ENCODE measurements at places on chromosomes 2 and 18.
A peak's percentile ranks its signal among the peaks of the same experiment; 100 is the strongest.

DNA sequence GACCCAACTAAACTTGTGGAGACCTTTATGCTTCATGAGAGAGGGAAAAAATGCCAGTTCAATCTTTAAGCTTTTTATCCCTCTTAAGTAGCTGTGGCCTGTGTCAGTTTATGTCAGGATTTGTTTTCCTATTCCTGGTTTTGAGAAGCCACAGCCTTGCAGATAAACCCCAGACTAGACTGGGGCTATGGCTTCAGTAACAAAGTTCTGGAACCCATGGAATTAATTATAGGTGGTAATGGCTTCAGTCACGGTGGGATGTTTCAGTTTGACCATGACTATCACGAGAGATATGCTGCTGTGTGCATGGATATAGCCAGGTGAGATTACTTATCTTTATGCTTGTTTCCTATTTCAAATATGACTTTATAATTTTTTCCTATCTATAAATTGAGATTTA is 134.8 kb downstream of the RAPGEF4 start:
- no peak for DNase-seq

DNA sequence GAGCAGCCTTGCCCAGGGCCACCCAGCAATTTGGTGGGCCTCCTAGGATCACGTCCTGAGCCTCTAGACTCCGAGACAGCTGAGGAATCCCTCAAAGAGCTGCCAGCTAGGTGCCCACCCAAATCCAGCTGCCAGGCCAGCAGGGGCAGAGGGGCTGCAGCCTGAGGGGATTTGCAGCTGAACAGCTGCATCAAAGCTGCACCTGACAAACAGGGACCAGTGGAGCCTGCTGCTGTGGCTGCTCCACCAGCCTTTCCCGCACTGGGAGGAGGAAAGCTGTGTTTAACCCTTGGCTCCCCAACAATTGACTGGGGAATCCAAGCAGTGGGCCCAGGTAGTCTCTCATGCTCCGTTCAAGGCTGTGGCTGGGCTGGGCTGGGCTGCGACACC is 8.2 kb downstream of the ADRA2B start:
- DNase-seq, result no peak

DNA sequence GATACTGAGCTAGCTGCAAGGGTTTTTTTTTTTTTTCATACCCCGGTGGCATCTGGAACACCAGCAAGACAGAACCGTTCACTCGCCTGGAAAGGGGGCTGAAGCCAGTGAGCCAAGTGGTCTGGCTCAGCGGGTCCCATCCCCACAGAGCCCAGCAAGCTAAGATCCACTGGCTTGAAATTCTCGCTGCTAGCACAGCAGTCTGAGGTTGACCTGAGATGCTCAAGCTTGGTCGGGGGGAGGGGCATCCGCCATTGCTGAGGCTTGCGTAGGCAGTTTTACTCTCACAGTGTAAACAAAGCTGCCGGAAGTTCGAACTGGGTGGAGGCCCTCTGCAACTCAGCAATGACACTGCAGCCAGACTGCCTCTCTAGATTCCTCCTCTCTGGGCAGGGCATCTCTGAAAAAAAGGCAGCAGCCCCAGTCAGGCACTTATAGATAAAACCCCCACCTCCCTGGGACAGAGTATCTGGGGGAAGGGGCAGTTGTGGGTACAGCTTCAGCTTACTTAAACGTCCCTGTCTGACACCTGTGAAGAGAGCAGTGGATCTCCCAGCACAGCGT is 5.1 kb upstream of the MIB1 start:
- no peak for DNase-seq

GRCh38 chr2:241987726-241988125 is 118.2 kb downstream of the RTP5 start:
- no peak for DNase-seq

- DNase-seq, result peak; percentile 83
These were observed at the start of gene UBE2E3 for GRCh38 chr2:180980106-180980942. Gene UBE2E3 (plus strand): TSS chr2:180980605. CDS start chr2:180982043, 1,438 bp downstream.

- DNase-seq, result peak; percentile 56
These were observed 296.9 kb downstream of the ZNF521 start for GRCh38 chr18:25055076-25055475.

GRCh38 chr2:161844822-161845221 is 220.6 kb downstream of the SLC4A10 start:
- no peak for DNase-seq

DNA sequence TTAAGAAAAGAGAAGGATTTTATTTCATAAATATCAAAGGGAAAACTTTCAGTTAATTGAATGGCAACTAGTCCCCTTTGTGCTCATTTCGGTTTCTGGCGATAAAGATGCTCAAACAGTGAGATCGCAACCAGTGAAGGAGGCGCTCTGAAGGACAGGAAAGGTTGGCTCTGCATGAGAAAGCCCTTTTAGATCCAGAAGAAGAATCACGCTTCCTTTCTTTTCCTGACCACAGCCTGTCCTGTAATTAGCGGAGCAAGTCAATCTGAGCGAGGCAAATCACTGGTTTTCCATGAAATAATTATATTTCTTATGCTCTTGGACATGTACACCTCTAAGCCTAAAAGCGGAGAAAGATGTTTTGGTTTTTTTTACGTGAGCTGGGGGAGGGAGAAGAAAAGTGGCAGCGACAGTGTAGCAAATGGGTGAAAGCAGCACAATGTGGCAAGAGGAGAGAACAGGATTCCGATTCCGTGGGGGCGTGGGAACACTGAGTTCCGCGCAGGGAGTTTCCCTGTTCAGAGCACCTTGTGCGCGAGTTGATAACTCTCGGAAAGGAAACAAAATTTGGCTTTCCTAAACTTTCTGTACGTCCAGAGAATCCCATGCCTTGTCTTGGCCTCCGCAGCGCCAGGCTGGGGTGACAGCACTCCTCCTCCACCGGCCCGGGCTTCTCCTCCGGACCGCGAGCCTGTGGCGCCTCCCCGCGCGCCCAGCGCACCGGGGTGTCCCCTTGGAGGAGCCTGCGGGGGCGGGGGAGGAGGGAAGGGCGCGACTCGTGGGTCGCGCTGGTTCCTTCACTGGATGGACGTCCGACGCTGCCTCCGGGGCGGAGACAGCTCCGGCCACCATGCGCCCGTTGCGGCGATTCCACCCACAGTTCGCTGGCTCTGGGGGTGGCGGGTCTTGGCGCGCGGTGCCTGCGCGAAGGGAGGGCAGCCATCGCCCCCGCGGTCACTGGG is 620 bp upstream of the SLC9A2 start:
- DNase-seq, result peak; percentile 47

DNA sequence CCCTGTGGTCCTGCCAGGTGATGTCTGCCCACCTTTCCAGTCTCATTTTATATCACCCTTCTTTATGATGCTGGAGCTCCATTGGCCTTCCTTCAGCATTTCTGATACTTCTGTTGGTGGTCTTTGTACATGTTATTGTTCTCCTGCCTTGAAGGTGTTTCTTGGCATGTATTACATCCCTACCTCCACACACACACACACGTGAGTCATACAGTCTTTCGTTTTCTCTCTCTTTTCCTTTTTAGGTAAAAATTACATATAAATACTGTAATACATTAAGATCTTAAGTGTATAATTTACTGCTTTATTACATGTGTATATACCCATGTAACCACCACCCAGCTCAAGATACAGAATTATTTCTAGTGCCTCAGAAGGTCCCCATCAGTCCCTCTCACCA is 10.2 kb upstream of the ADGRF3 start:
- DNase-seq, result peak; percentile 2

Data from kidney tubule cell (primary cell).